ENCODE measurements at places on chromosomes 4 and X.

DNA sequence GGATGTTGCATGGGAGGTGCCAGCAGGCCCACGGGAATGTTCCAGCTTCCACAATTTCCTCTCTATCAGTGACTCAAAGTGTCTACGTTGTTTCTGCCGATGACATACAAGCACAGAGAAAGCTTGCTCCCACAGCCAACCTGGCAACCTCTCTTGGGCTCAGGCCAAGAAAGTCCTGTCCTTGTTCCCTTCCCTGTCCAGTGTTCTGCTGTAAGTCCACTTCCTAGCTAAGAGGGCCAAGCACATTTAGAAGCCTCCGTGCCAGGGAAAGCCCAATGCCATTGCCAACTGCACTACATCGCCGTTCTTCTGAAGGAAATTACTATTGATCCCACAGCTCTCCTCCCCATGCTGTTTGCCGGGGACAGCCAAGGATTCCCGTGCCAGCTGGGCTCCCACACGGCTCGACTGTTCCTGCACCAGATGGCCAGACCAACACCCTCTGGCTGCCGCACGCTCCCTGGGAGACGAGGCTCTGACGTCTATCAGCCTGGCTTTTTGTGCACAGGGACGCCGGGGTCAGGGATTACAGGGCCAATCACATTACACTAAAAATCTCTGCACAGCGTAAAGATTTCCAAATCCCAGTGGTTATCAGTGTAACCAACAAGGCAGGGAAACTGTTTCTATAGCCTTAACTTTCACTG lies 284.0 kb downstream of the BCOR start:
- peak; percentile 78 for DNase-seq

DNA sequence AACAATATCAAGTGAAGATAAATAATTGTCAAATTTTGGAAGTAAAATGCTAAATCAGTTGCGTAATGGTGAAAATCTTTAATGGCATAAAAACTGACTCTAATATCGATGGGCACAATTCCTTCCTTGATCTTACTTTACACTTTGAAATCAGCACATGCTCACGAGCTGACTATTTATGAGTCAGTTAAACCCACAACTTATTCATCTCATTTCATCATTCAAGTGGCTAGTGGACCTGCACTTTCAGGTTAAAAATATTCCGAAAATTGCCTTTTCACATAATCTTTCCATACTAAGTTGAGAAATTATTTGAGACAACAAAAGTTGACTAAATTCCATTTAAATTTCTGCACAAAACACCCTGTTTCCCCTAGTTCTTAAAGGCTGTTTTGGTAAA lies 582.1 kb upstream of the TENM3 start:
- DNase-seq: no peak

- DNase-seq: no peak
Observed at GRCh38 chr4:151717909-151718628, 42.7 kb downstream of the GATB start.

GRCh38 chr4:22707390-22707789 lies 14.7 kb downstream of the GBA3 start:
- DNase-seq: no peak

DNA sequence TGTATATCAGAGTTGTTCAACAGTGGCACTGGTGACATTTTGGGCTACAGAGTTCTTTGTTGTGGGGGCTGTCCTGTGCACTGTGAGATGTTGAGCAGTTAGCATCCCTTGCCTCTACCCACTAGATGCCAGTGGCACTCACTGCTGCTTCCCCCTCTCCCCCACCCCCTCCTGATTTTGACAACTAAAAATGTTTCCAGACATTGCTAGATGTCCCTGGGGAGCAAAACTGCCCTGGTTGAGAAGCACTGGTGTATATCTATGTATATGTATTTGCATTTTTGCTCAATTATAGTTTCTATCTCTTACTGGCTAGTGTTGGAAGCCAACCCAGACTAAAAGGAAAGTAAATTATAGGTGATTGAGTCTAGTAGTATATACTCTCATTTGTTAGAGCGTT lies 2.4 kb downstream of the TMEM131L start:
- peak; percentile 45 for DNase-seq

- DNase-seq: no peak
Observed at GRCh38 chrX:55714161-55714560, 3.4 kb upstream of the RRAGB start.

DNA sequence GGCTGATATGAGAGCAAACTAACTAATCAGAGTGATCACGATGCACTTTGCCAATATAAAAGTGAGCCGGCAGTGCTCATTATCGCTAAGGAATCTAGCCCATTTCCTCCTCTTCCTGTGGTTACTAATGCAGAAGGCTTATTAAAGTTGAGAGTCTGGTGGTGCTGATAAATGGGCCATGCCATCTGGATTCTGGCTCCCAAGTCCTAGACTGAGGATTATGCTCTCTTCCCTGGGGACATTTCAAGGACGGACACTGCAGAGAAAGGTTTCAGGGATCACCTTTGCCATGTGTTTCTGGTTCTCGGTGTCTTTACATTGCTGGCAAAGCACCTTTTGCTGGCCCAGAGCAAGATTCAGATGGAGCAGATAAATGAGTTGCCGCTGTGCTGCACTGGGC lies 85.3 kb downstream of the RTL5 start:
- no peak for DNase-seq

GRCh38 chr4:10951306-10951705 lies 266.7 kb upstream of the CLNK start:
- DNase-seq: no peak

DNA sequence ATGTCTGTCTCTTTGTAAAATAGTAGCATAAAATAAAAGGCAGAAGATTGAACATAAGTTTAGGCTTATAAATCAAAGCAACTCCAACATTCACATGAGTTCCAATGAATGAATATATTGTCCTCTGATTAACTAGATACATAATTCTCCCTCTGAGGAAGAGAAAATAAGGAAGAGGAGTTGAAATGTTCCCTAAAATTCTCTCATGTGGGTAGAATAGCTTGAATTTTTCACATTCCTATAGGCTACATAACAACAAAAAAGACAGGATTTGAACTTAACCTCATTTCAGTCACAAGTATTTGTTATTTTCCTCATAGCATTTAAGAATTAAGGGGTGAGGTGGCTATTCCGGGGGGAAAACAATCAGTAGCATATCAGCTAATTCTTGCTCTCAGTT lies 462.4 kb upstream of the NDST4 start:
- DNase-seq: no peak
